Coronary artery (tissue), 2 donors: ENCODE measurements at places on chromosomes 4 and X.

- no peak for DNase-seq
These were observed 177.4 kb downstream of the DCHS2 start for GRCh38 chr4:154314248-154314647.

DNA sequence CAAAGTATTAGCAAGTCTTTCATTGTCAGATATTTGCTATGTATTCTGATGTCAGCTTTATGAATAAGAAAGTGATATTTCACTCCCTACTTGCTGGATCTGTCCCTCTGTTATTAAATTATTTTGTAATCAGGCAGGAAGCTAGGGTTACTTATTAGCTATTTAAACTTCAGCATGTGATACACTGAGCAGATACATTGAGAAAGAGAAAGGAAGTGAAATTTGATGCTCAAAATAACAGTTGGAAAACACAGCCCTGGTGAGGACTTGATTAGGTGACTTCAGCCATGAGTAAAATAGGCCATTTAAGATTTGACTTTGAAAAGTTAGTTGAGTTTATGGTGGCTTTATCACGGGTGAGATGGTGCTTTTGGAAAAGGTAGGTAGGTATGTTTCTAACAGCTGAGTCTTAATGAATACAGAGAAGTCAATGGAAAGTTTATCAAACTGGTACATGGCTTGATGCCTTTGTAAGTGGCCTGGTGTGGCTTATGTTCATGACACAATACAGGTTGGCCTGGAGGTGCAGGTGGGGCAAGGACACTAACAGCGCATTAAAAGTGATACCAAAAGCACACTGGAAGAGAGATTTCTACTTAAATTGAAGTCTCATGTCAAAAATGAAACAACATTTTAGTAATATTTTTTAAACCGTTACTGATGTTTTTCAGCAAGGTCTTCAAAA is 321.2 kb upstream of the SPOCK3 start:
- no peak for DNase-seq

DNA sequence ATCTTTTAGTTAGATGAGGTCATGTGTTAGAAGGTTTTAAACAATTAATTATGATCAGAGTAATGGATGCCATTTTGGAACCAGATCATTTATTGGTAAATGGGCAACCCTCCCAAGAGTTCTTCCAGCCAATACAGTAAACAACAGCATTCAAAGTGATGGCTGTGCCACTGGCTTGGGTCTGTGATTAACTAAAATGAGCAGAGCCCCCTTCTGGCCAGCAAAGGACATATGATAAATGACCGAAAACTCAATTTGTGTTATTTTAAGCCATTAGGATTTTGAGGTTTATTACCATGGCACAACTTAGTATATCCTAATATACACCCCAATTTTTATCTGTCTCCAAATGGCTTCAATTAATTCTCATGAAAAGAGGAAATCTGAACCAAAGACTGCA is 90.8 kb upstream of the NPFFR2 start:
- no peak for DNase-seq

- DNase-seq: no peak
These were observed 138.4 kb upstream of the ARX start for GRCh38 chrX:25154168-25154567.

- DNase-seq: no peak
These were observed 12.9 kb upstream of the IL2 start for GRCh38 chr4:122469457-122469856.

DNA sequence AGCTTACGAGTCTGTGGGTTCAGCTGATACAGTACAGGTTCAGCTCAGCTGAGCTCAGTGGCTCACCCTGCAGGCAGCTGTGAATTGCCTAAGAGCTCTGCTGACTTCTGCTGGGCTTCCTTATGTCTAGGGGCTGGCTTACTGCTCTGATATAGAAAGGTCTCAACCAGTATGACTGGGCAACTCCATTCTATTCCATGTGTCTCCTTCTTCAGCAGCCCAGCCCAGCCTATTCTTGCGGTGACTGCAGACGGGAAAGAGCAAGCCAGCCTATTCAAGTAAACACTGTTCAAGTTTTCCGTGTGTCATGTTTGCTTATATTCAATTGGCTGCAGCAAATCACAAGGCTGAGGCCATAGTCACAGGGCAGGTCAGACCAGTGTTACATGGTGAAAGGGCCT is 615.4 kb upstream of the ZFP42 start:
- DNase-seq: no peak

DNA sequence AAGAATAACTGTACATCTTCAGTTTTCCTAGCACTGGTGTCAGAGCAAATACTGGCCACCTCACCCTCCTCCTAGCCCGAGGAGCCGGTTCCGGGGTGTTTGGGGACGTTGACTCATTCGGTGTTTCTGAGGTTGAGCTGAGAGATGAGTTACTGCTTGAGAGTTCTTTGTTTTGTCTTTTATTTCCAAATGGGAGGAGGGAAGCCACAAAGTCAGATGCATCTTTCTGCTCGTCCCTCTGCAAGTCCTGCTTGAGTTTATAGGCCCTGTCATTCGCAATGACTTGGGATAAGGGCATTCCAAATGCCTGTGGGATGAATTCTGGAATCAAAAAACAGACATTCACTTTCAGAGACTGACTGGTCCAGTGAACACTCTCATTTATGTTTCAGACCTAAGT is 77.5 kb downstream of the HCCS start:
- DNase-seq: no peak

DNA sequence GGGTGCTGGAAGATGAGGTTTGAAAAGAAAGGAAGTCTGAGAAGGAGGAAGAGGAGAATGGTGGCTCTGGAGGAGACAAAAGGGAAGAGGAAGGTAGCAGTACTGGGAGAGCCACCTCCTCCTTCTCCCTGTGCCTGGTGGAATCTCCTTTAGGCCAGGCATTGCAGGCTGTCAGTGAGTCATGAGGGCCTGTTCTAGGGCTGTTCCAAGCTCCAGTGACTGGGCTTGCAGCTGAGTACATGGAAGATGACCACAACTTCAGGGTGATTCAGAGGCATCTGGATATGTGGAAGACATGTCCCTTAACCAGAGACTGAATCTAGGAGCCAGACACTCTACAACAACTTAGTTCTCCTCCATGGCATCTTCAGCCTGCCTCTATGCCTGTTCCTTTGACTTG is 107.8 kb downstream of the EFNB1 start:
- peak; percentile 59 for DNase-seq

DNA sequence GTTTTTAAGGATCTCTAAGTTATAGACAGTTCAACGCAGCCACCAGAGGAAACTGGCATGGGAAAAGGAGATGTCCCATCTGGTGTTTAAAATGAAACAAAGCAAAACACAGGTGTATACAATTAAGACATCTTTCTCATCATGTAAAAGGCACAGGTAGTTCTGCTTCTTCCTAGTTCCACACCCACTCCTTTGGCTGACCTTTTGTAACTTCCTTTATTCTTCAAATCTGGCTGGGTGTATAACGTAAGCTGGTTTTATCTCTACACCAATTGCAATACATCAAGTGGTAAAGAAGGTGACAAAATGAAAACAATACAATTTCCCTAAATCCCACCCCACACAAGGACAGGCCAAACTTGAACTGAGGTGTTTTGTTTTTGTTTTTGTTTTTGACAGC is 27.3 kb upstream of the FBXW7 start:
- no peak for DNase-seq

GRCh38 chr4:109049926-109050325 is 252.5 kb downstream of the COL25A1 start:
- DNase-seq: no peak

DNA sequence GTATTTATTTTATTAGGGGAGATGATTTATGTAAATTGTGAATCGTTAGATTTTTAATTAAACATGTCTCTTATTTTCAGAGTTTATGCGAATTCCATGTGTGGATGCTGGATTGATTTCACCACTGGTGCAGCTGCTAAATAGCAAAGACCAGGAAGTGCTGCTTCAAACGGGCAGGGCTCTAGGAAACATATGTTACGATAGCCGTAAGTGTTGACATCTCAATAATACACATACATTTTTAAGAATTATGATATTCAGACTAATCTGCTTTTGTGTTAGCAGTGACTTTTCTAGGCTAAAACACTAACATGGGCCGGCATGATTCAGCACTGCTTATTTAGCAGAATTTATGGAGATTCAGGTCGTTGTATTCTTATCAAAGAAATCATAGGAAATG is 91.2 kb downstream of the RAP1GDS1 start:
- no peak for DNase-seq

DNA sequence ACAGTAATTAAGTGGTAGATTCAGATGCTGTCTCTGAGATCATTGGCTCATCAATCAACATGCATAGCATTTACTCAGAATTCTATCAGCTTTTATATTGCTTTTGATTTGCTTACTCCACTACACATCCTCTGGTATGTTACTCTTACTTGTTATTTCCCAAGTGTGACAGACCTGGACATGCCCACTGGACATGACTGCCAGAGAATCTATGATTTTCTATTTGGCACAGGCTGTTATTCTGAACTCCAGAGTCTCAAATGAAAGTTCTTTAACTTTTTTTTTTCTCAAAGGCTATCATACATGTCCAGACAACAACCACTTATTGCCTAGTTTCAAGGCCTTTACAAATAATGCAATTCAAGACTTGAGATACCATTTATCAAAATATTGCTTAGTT is 116.1 kb upstream of the ARHGAP24 start:
- DNase-seq: no peak

DNA sequence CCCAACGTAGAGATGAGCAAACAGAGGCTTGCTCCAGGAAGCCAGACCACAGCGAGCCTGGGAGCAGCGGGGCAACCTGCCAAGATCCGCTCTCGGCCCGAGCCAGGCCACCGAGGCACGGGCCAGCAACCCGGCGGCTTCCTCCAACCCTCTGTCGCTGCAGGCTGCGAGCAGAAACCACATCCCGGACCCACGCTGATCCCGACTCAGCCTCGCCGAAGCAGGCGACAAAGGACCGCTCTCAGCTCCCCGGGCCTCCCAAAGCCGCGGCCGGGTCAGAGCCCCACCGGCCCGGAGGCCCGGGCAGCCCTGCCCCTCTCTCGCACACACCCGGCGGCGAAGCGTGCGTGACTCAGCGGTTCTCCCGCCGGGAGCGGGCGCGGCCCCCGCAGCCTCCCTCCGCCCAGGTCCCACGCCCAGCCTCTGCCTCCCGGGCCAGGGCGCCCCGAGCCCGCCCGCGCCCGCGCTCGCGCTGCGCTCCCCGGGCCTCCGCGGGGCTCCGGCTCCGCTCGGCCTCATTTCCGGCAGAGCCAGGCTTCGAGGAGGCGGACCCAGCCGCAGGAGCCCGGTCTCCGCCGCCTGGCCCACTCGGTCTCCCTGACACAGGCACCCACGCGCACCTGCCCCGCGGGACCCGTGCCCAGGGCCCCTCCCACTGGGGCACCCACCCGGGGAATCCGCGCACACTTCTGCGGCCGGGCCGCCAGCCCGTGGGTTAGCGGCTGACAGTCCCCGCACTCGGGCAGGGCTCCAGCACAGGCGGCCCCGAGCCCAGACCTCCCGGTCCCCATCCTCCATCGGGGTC is 1.7 kb downstream of the PPP2R2C start:
- DNase-seq: peak; percentile 73

GRCh38 chr4:38177035-38177546 is 216.9 kb downstream of the PTTG2 start:
- no peak for DNase-seq

GRCh38 chr4:103108542-103108941 is 8.9 kb upstream of the BDH2 start:
- no peak for DNase-seq

GRCh38 chr4:1839282-1839681 is 16.7 kb downstream of the LETM1 start:
- DNase-seq: no peak

- DNase-seq: no peak
These were observed 24.4 kb downstream of the TXK start for GRCh38 chr4:48109413-48110263.

DNA sequence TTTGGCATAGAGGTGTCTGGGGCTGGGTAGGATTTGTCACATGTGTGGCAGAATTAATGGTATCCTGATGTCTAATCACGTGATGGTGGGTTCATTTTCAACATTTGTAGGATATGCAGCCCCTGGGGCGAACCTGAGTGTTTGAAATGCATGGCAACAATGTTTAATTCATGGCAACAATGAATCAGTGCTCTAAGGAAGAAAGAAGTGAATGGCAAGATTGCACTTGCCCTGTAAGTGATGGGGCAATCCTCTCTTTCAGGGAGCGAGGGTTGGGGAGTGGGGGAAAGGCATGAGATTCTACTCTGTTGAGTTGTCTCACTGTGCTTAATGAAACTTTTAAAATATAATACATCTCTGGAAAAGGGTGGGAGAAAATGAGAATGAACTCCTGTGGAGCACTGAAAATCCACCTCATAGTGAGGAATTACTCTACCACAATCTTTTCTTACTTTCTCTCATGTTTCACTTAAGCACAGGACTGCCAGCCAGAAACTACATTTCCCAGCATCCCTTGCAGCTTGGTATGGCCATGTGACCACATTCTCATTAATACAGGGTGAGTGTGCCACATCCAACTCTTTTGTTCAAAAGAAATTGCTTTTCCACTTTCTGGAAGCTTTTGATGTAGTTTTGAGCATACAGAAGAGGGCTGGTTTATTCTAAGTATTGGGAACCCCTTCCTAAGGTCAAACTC is 64.0 kb upstream of the PGM2 start:
- no peak for DNase-seq

GRCh38 chr4:2409381-2409783 is 9.1 kb downstream of the ZFYVE28 start:
- DNase-seq: no peak

- DNase-seq: no peak
These were observed 18.4 kb upstream of the DDX60 start for GRCh38 chr4:168336837-168337549.
